CD8-positive, alpha-beta memory T cell (primary cell): ENCODE measurements at places on chromosomes 13 and 19.

- H3K27me3 ChIP-seq = no peaks in the 10 kb centered on the region
- H3K4me1 ChIP-seq = no peaks in the 10 kb centered on the region
- no peak for DNase-seq
- peaks cover 33% of the 10 kb centered on the region for H3K36me3 ChIP-seq
- H3K4me3 ChIP-seq = no peak overlapping the region
Measured at GRCh38 chr13:111302045-111302726, 18.3 kb upstream of the TEX29 start.

DNA sequence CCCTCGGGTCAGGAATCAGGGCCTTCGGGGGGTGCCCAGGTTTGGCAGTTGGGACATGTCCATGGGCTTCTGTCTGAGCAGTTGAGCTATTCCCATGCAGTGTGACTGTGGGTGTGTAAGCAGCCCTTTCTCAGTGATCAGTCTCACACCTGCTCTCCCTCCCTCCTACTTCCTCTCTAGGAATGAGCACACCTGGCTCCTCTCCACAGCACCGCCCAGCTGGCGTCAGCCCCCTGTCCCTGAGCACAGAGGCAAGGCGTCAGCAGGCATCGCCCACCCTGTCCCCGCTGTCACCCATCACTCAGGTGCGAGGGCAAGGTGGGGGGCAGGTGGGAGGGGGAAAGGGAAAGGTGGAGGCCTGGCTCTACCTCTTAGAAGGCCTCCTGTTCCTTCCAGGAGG lies 25.9 kb downstream of the COMP start:
- no peak overlapping the region for H3K27ac ChIP-seq
- no peak for DNase-seq
- no peaks in the 10 kb centered on the region for H3K36me3 ChIP-seq
- no peaks in the 10 kb centered on the region for H3K27me3 ChIP-seq
- H3K4me1 ChIP-seq = no peaks in the 10 kb centered on the region

DNA sequence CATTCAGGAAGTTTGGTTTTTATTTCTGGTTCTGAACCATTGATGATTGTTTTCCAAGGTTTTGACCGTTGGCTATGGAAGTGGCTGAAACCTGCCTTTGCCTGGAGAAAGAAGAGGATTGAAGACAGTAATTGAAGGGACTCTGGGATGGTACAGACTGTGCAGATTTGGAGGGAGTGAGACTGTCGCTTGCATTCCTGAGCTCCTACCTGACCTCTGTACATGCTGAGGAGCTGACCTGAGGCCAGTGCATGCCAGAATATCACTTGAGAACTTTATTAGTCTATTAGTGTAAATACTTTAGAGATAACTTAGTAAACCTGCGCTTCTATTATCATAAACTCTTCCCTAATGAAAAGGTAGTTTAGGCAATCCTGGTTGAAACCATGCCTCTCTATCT lies 276.4 kb downstream of the IRS2 start:
- H3K27ac ChIP-seq = no peak overlapping the region
- H3K36me3 ChIP-seq = no peaks in the 10 kb centered on the region
- H3K4me3 ChIP-seq = no peak overlapping the region
- no peak for DNase-seq

- no peak overlapping the region for H3K27ac ChIP-seq
- DNase-seq = no peak
- H3K4me1 ChIP-seq = no peaks in the 10 kb centered on the region
- no peaks in the 10 kb centered on the region for H3K27me3 ChIP-seq
Measured at GRCh38 chr19:20209051-20209450, 42.0 kb downstream of the ZNF486 start.

DNA sequence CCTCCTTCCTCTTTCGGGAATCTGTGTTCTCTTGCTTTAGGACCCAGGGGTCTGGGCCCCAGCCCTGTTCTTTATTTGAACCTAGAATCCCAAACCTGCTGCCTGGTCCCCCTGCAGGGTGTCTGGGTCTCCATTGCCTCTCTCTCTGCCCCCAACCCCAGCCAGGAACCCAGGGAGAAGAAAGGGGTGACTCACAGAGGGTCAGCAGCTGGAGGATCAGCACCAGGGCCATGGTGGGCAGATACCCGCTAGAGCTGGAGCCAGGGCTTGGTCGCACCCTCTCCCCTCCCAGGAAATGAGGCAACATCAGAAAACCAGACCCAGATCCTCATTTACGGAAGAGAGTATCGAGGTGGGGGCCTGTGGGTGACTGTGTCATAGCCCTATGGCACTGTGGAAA lies at the start of gene OSCAR:
Gene OSCAR, minus strand, starts transcription at position 243 of the 400 bp plus-strand sequence. Its CDS starts 11 bp downstream, at position 232.
- H3K27me3 ChIP-seq = no peaks in the 10 kb centered on the region
- DNase-seq = no peak
- no peaks in the 10 kb centered on the region for H3K36me3 ChIP-seq
- no peak within 1 kb of the TSS for H3K4me3 ChIP-seq
- H3K27ac ChIP-seq = no peak within 1 kb of the TSS

- H3K4me1 ChIP-seq = peaks cover 70% of the 10 kb centered on the region
- no peaks in the 10 kb centered on the region for H3K27me3 ChIP-seq
- no peak overlapping the region for H3K4me3 ChIP-seq
- DNase-seq = no peak
- H3K27ac ChIP-seq = no peak overlapping the region
- H3K36me3 ChIP-seq = peaks cover 4% of the 10 kb centered on the region
Measured at GRCh38 chr19:40282209-40282580, 3.0 kb downstream of the AKT2 start.

- H3K4me1 ChIP-seq = no peaks in the 10 kb centered on the region
- H3K36me3 ChIP-seq = no peaks in the 10 kb centered on the region
- H3K27ac ChIP-seq = no peak overlapping the region
- H3K4me3 ChIP-seq = no peak overlapping the region
Measured at GRCh38 chr19:17458970-17459369, 1.8 kb downstream of the NXNL1 start.

- no peaks in the 10 kb centered on the region for H3K4me1 ChIP-seq
- H3K27me3 ChIP-seq = peaks cover 4% of the 10 kb centered on the region
- no peaks in the 10 kb centered on the region for H3K36me3 ChIP-seq
- no peak overlapping the region for H3K27ac ChIP-seq
Measured at GRCh38 chr19:51602189-51602854, 27.9 kb downstream of the SIGLEC5 start.

DNA sequence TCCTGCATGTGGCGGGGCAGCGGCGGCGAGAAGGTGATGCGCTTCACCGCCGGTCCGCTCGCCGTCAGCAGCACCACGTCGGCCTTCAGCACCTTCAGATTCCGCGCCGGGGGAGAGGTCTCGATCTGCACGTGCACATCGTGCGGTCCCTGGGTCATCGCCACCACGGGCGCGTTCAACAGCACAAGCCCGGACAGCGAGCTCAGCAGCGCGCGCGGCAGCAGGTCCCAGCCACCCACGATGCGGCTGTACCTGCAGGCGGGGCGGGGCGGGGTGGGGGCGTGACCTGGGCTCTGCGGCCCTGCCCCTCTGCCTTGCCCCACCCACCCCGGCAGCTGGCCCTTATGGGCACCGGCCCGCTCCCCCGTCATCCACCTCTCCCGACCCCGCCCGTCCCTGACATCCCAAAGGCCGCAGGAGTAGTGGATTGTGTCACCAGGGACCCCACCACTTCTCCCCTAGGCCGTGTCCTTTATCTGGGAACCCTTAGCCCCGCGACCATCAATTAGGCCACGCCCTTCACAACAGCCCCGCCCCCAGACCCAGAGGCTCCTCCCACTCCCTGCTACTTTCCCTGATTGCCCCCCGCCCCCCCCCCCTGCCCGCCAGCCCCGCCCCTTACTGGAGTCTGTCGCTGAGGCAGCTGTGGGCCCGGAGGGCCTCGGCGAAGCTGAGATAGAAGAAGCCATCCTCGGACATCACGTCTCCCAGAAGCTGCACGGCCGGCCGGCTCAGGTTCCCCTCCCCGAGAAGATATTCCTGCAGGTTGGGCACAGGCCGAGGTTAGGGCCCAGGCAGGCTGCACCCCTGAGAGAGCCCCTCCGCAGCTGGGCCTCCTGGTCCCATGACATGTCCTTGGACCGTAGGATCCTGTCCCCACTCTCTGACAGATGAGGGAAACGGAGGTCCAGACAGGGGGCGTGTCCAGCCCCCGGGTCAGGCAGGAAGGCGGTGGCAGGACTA lies 6.1 kb downstream of the IL4I1 start:
- DNase-seq = peak; percentile 50
- H3K27me3 ChIP-seq = no peaks in the 10 kb centered on the region
- peak overlapping the region; percentile 38 for H3K27ac ChIP-seq
- peaks cover 5% of the 10 kb centered on the region for H3K4me1 ChIP-seq
